ENCODE measurements at places on chromosomes 12 and 14.

- no peak for DNase-seq
These were observed 120.3 kb downstream of the GPR135 start for GRCh38 chr14:59344691-59345455.

DNA sequence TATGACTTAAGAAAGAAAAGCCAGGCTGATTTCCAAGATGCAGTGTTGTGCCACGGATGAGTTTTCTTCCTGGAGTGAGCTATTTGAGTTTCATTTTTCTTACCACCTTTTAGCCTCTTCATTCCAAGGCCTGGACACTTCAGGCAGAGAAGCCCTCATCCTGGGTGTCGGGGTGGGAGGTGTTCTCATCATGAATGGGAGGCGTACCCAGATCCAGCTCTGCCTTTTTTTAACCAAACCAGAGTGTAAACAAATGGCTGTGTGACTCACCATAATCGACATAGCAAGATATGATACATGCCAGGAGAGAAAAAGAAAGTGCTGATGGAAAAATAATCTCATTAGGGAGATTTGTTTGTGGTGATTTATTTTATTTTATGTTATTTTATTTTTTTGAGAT, 79.9 kb downstream of the ARF6 start:
- DNase-seq = peak; percentile 27

- DNase-seq = no peak
These were observed 70.8 kb downstream of the DUSP6 start for GRCh38 chr12:89281539-89281867.

DNA sequence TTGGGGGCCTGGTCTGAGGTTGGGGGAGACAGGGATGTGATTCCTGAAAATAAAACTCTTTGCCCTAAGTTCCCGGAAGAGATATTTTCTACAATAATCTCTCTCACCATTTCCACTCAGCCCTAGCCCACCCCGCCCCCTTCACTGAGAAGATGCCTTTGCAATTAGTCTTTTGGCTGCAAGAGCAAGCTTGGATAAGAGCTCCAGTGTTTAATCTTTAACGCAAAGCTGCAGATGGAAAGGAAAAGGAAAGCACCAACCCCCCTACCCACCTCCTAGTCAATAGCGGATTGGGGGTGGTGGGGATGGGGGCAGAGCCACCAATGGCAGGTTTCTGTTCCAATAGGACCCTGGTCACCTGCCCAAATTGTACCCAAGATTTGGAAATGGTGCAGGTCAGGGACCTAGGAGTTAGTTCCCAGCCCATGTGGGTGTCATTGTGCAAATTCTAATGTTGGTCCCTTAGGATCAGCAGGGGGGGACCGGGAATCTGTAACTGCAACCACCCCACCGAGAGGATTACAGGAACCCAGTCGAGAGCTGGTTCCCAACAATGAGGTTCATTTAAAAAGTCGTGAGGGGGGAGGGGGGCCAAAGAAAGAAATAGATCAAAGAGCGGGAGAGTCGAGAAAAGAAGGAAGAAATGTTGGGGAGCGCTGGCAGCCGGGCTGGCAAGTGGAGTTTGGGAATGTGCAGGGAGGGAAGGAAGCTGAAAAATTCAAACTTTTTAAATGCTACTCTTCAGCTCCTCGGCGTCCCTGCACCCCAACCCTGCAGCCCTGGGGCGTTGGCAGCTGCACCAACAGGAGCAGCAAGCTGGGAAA, 1.6 kb downstream of the ZFP36L1 start:
- no peak for DNase-seq

GRCh38 chr14:88598097-88598675, 35.3 kb downstream of the ZC3H14 start:
- no peak for DNase-seq

All from central memory CD4-positive, alpha-beta T cell (primary cell).